ENCODE measurements at places on chromosomes 12 and 14.

DNA sequence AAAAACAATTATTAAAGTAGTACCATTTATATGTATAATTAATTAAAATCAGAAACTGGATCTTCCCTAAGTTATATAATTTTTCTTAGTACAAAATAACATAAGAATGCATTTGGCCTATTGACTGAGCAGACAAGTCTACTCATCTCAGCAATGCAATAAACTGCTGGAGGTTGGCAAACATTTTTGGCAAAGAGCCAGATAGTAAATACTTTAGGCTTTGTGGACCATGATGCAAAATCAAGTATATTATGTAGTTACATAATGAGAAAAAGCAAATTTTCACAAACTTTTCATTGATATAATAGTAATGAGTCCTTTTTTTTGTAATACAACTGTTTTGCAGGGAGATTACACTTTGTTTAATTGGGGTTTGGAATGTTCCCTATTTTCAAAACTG lies 30.9 kb downstream of the ERGIC2 start:
- DNase-seq, result peak; percentile 52

DNA sequence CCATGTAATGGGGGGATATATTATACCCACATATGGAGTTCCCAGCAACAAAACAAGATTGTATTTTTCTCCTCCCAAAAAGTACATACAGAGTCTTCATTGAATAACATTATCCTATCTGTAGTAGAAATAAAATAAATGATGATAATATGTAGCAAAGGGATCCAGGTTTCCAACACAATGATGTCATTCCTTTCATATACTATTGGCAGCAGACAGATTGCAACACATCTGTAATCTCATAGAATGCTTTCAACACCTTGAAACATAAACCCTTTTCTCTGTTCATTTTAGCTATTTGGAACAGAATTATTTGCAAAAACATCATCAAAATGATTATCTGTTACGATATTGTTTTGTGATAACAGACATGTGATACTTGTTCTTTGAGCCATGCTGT lies 317.6 kb downstream of the DPF3 start:
- peak; percentile 30 for DNase-seq

DNA sequence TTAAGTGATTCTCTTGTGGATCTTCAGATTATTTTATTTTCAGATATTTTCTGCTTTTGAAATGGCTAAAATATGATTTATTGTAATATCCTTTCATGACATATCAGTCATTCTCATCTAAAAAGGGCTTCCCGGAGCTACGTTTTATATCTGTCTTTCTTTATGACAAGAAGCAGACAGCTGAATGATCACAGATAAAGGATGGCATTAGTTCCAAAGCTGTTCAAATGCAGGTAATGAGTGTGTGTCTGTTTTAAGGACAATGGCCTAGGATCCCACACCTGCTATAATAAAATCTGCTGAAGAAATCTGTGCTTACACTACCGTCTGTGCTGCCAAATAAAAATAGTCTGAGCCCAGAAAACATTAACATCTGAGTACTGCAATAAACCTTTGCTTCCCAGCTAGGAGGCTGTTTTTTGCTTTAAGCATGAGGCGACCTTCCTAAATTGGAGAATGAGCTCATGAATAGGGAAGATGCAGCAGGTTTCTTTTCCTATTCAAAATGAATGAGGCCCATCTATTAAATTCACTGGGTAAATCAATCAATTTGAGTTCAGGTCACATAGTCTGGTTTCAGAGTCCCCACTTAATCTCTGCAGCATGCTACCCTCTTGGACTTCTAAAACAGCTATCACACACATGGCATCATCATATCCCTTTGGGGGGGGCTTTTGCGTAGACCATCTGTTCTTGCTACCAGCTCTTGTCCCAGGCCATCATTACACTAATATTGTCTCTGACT lies 498.5 kb downstream of the NELL2 start:
- DNase-seq, result no peak

DNA sequence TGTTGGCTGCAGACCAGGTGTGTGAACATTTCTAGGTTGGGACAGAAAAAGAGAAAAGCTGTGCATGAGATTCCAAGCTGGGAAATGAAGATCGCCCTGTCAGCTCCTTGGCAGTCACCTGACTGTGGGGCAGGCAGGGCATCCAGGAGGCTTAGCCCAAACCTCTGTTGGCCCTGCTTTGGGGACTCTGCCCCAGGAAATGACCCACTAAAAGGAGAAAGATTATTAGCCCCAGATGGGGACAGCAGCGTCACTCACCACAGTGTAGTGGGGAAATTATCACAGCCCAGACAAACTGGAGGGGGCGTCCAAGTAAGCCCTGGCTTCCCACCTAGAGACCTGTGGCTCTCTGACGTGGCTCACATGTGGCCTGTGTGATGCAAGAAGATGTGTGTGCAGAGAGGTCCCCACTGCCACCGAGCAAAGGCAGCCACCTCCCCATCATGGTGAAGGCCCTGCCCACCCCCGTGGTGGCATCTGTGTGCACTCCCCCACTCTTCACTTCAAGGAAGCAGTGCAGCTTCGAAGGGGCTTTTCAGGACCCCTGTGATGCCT lies 39.1 kb downstream of the DIO3 start:
- DNase-seq, result no peak

- peak; percentile 82 for DNase-seq
Observed at GRCh38 chr12:93243689-93244513, 133.8 kb upstream of the NUDT4 start.

DNA sequence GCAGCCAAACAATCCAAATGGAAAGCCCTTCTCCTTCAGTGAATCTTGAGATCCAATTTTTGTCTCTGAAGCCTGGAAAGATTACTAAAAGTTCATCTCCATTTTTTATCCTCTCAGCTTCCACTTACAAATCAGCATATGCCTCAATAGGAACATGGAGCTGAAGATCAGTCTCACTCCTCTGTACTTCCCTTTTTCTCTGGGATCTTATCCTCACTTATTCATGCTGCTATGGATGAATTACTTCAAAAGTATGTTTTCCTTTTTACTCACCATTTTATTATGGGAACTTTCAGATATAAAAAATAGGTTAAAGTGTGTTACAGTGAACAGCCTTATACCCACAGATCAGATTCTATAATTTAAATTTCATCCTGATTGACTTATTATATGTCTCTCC lies 14.4 kb upstream of the NTF3 start:
- peak; percentile 4 for DNase-seq

DNA sequence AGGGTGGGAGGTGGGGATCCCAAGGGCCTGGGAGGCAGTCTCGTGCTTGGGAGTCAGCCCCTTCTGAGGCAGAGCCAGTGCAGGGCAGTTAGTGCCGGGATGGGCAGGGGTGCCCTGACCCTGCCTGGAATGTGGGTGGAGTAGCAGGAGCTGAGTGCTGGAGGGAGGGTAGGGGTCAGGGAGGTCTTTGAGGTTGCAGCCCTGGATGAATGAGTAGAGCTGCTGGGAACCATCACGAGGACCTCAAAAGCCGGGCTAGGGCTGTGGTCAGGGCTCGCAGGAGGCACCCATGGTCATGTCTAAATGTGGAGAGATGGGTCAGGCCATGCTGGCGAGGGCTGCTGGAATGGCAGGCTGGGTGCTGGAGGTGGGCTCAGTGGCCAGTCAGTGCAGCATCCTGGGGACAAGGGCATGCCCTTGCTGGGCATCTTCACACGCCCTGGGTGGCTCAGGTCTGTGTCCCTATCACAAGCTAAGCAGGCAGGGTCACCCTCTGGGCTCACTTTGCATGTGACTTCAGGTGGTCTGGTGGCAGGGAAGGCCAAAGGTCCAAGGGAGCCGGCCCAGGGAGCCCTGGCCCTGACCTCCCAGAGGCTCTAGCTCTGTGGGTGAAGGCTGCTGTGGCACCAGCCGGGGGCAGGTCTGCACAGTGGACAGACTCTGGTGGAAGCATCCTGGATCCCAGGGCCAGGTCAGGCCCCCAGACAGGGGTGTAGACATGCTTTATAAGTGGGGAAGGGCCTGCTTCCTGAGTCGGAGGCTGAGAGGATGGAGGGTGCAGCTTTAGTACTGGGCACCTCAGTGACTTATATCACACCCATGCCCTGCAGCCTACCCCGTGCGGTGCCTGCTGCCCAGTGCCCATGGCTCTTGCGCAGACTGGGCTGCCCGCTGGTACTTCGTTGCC lies 24.5 kb downstream of the PAPLN start:
- no peak for DNase-seq

DNA sequence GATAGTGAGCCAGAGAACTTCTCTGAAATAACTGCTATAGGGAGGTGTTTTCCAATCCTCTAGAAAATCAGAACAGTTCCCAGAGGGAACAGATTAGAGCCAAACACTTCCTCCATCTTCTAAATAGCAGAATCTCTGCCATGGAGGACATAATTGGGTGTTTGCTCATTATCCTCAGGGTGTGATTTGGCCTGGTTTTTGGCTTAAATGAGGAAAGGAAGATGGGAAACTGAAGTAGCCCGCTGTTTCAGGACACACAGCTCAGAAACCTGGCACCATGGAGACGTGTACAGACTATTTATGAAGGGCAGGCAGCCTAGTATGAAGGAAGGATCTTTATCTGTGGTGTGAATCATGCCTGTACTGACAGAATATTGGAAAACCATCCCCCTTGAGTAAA lies 231.7 kb upstream of the PRKD1 start:
- DNase-seq, result no peak

GRCh38 chr12:47870175-47870781 lies 34.5 kb downstream of the VDR start:
- DNase-seq, result peak; percentile 39

DNA sequence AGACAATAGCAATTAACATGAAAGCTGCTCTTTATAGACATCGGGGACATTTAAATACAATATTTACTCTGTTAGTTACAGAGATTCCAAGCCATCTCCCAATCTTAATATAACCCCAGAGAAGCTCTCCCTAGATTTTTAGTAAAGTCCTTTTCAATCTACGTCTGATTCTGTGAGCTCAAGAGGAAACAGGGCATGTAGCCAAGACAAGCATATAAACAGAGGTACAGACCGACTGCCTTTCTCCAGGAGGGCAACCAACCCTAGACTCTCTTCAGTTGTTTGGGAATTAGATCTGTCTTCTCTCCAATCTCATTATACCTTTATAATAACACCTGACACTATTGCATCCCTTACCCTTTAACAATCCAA lies 57.4 kb downstream of the TMTC1 start:
- peak; percentile 67 for DNase-seq

- DNase-seq, result no peak
Observed at GRCh38 chr12:101001669-101002068, 207.1 kb downstream of the ANO4 start.

GRCh38 chr14:81849714-81850113 lies 316.1 kb upstream of the SEL1L start:
- no peak for DNase-seq

GRCh38 chr14:25237845-25238244 lies 187.9 kb upstream of the STXBP6 start:
- DNase-seq, result peak; percentile 7

DNA sequence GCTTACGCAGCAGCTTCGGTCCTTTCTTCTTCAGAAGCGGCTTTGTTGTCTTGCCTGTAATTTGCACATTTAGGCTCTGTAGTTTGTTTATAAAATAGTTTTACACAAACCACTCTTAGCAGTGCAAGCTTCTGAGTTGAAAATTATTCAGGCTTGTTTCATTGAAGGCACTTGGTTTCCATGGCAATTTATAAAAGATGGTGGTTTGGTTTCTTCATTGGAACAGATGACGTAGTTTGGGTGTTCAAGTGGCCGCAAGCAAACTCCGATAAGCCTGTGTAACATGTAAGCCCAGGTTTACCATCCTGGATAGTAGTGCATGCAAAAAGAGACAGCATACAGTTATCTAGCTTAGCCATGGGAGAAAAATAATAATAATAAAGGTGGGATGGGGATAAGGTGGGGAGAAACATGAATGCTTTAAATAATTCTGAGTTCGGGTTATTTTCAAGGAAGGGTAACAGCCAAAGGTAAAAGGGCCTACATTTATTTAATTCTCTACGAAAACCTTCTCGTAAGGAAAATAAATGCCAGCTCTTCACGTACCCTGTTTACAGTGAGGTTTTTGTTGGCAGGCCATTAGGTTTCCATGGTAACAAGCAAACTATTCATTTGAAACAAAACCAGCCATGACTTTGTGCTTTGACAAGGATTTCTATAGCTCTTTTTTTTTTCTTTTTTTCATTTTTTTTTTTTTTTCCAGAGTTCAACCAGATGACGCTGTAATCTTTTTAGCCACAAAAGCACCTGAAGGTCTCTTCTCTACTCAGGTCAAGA lies 189.6 kb upstream of the RPL10L start:
- no peak for DNase-seq

DNA sequence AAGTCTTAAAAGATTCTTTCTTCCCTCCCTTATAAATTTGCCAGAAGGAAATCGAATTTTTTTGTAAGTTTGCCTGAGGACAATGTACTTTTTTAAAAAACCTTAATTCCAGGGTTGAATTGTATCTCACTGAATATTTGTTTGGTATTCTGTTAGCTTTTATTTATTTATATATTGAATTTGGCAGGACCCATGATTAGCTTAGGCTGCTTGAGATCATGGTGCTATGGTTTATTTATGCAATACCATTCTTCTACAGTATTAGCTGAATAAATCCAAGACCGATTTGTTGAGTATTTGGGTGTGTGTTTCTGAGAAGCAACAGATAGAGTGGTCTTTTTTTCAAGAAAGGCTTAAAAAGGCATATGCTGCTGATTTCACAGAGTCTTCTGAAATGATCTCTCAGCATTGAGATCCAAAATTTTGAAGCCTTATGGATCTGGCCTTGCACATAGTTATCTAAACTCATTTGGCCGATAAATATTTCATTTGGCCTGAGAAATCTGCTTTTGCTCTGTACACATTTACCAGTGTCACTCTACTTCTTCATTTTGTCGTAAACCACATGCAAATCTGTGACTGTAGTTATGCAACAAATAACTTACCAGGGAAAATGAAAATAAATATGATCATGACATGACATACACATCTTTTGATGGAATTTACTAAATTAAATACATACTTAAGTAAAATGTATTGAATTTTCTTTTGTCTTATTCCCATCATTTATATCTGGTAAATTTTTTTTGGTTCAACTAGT lies 265.8 kb upstream of the FLRT2 start:
- DNase-seq, result no peak

DNA sequence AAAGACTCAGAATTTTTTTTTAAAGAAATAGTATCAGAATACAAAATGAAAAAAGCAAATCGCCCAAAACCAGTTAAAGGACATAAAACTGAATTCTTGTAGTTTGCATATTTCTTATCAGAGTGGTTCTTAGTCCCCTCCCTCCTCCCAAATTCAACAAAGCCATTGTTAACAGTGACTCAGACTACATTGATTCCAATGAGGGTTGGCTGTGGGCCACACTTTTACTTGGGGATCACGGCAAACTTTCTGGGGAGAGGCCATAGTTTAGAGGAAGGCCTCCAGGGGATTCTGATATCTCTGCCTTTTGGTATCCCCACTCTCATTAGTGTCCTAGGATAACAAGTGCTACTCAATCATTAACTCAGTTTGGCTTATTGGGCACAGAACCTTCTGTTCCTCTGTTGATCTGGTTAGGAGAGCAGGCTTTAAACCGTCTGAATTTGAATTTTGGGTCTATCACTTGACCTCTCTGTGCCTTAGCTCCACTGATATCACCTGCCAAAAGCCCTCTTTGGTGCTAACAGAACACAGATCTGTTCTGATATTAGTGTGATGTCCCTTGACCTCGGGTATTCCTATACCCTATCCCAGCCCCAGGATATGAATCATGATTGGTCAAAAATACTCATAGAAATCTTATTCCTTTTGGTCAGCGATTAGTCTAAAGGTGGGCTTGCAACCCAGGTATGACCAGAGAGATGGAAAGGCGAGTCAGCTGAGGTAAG lies 45.2 kb upstream of the APPL2 start:
- no peak for DNase-seq
